ENCODE measurements at places on chromosomes 12 and 14. TPM values are rescaled to one million over a fixed set of nuclear protein-coding genes. Genes with fewer than 3 reads are reported as not detected.

The RNFT2 gene
- total RNA-seq = 1.8 TPM

The FLRT2 gene
- total RNA-seq = 4.1 TPM

The MYF6 gene
- not detected for total RNA-seq

The GRIP1 gene
- 4.9 TPM for total RNA-seq

The PRKD1 gene
- 2.4 TPM for total RNA-seq

The NDRG2 gene
- total RNA-seq = 2.1 TPM

The RNF212B gene
- not detected for total RNA-seq

The SART3 gene
- total RNA-seq = 41.1 TPM

The MYO1A gene
- total RNA-seq = 0.24 TPM

The INSM2 gene
- not detected for total RNA-seq

The DAO gene
- not detected for total RNA-seq

The ZDHHC22 gene
- 0.46 TPM for total RNA-seq

The ABCD2 gene
- not detected for total RNA-seq

The RNU4-1 gene
- total RNA-seq = not detected

The A2M gene
- not detected for total RNA-seq

The CABP1 gene
- 0.22 TPM for total RNA-seq

The HOXC13 gene
- 10.3 TPM for total RNA-seq

The GPR162 gene
- total RNA-seq = 0.27 TPM

The GMFB gene
- total RNA-seq = 39.2 TPM

The LRTM2 gene
- total RNA-seq = 0.07 TPM

The SMCO3 gene
- not detected for total RNA-seq
